ENCODE measurements at places on chromosomes 2 and 18.

- DNase-seq: peak; percentile 64
Measured at GRCh38 chr2:9778012-9778411, 65.3 kb upstream of the TAF1B start.

DNA sequence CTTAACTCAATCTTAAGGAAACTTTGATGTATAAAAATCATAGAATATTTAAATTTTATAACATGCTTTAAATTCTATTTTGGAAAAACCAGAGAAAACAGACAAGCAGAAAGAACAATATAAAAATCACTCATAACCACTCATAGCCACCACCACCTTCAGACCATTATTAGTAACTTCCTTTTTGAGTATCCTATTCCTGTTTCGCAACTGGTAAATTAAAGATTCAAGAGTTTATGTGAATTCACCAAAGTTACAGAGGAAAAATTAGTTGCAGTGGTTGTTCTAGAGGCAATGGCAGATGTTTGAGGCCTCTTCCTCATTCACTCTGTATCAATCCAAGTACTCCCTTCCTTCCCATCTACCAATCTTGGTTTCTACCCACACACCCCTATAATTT, 49.3 kb upstream of the PROKR1 start:
- no peak for DNase-seq

GRCh38 chr2:39730685-39731302, 48.3 kb downstream of the THUMPD2 start:
- no peak for DNase-seq

- DNase-seq: no peak
Measured at GRCh38 chr18:25005541-25006403, 346.2 kb downstream of the ZNF521 start.

DNA sequence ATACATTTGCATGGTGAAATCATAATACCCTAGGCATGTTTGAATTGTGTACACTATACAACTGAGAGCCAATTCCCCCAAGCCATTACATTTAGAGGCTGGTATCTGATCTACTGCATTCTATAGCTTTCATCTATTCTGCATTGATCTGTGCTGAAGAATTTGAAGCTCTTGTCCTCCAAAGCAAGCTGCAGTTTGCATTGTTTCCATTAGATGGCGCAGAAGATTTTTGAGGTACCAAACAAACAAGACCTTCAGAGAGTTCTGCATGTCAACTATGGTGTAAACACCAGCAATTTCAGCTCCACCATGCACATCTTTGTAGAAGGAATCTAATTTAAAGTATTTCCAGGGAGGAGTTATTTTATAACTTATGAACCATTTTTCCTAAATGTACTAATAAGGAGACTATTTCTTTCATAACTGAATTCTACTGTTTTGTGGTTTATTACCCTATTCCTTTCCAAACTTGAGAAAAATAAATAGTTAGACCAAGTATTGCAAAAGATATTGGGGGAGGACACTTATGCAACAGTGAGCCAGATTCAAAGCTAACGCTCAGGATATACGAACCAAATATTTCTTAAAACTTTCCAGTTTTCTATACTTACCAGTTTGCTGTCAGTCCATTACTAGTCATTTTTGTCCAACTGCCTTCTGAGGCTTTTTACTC, 761.8 kb upstream of the ACVR2A start:
- DNase-seq: no peak

DNA sequence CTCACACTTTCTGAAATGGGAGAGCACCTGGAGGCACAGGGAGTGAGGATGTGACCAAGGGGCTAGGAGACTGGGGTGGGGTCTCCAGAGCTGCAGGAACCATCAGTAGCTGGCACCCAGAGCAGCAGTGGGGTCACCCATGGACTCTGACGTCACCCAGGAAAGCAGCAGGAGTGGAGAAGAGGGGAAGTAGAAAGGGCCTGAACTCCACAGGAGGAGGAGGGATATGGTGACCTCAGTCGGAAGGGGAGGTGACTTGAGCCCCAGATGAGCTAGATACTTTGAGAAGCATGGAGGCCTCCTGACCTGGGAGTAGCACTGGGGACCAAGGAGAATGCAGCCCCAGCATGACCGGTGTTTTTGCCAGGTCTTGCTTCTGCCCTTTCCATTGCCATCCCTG, 8.8 kb downstream of the NMUR1 start:
- DNase-seq: peak; percentile 33

GRCh38 chr2:194672994-194673393, 984.0 kb upstream of the SLC39A10 start:
- DNase-seq: no peak
